Panc1 (cell line): ENCODE measurements at places on chromosomes 12 and 14. TPM values are rescaled to one million over a fixed set of nuclear protein-coding genes. Genes with fewer than 3 reads are reported as not detected.

GRCh38 chr12:93578221-93578620 is 5.7 kb downstream of the SOCS2 start:
- peaks cover 10% of the 10 kb centered on the region for H3K36me3 ChIP-seq
- no peak overlapping the region for H3K4me3 ChIP-seq
- peaks cover 12% of the 10 kb centered on the region for H3K4me1 ChIP-seq
- no peak overlapping the region for H3K27ac ChIP-seq
- DNase-seq, result no peak

GRCh38 chr14:36498938-36499337 is 21.1 kb downstream of the NKX2-1 start:
- no peaks in the 10 kb centered on the region for H3K4me1 ChIP-seq
- peaks cover 20% of the 10 kb centered on the region for H3K27me3 ChIP-seq
- H3K27ac ChIP-seq, result no peak overlapping the region
- no peaks in the 10 kb centered on the region for H3K36me3 ChIP-seq
- DNase-seq, result no peak

GRCh38 chr14:105418269-105419194 is 1.1 kb upstream of the MTA1 start:
- H3K36me3 ChIP-seq, result peaks cover 5% of the 10 kb centered on the region; the same call in 1 of the 2 replicates
- peak overlapping the region; percentile 58 for H3K4me3 ChIP-seq
- H3K4me1 ChIP-seq, result peaks cover 19% of the 10 kb centered on the region
- no peaks in the 10 kb centered on the region for H3K27me3 ChIP-seq
- DNase-seq, result no peak

GRCh38 chr14:102784892-102785594 is 7.8 kb downstream of the TRAF3 start:
- H3K27ac ChIP-seq, result no peak overlapping the region
- no peaks in the 10 kb centered on the region; the same call in 1 of the 2 replicates for H3K4me1 ChIP-seq
- H3K4me3 ChIP-seq, result no peak overlapping the region
- no peak for DNase-seq
- no peaks in the 10 kb centered on the region for H3K36me3 ChIP-seq
- H3K27me3 ChIP-seq, result no peaks in the 10 kb centered on the region

The RNASE1 gene
- total RNA-seq, result 0.69 TPM

- H3K4me3 ChIP-seq, result no peak overlapping the region
- H3K36me3 ChIP-seq, result no peaks in the 10 kb centered on the region
- DNase-seq, result no peak
- peaks cover 14% of the 10 kb centered on the region for H3K27me3 ChIP-seq
- H3K4me1 ChIP-seq, result no peaks in the 10 kb centered on the region
Measured at GRCh38 chr12:54502485-54502884, 4.9 kb downstream of the NCKAP1L start.

DNA sequence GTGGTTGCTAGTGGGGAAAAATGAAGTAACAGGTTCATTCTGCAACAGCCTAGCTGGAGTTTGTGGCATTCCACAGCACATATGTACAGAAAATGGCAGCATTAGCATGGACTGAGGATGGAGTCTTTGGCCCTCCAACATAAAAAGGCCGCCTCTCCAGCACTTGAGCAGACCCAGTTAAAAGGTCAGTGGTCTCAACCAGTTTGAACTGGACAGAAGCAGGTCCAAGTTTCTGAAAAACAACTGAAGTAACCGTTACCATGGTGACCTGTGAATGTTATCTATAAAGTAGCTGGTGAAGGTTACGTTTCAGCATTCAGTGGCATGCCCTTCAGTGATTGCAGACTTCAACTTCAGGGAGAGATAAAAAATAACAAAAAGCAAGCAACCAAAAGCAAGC is 34.1 kb upstream of the OR10AD1 start:
- H3K36me3 ChIP-seq, result no peaks in the 10 kb centered on the region
- no peak for DNase-seq
- H3K27ac ChIP-seq, result no peak overlapping the region
- H3K4me1 ChIP-seq, result no peaks in the 10 kb centered on the region
- H3K4me3 ChIP-seq, result no peak overlapping the region
- peaks cover 6% of the 10 kb centered on the region for H3K27me3 ChIP-seq

DNA sequence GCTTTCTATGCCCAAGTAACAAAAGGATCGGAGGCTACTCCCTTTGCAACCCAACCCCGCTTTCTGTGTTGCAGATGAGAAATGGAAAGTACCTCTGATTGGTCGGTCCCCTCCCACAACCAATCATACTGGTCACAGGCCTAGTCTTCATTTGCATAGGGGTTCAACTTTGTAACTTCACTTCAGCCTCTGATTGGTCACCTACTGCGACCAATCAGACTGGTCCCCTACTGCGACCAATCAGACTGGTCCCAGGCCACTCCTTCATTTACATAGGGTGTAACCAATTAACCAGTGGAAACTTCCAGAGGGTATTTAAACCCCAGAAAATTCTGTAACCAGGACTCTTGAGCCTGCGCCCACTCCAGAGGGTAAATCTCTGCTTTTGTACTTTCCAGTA is 906.4 kb upstream of the TMEM132C start:
- no peaks in the 10 kb centered on the region for H3K27me3 ChIP-seq
- DNase-seq, result no peak
- H3K27ac ChIP-seq, result no peak overlapping the region
- no peaks in the 10 kb centered on the region for H3K36me3 ChIP-seq
- H3K4me3 ChIP-seq, result no peak overlapping the region

GRCh38 chr14:58488550-58488949 is 61.0 kb downstream of the KIAA0586 start:
- H3K27me3 ChIP-seq, result no peaks in the 10 kb centered on the region
- H3K36me3 ChIP-seq, result peaks cover 3% of the 10 kb centered on the region; the same call in 1 of the 2 replicates
- H3K27ac ChIP-seq, result no peak overlapping the region
- H3K4me3 ChIP-seq, result no peak overlapping the region

- H3K36me3 ChIP-seq, result no peaks in the 10 kb centered on the region; the same call in 1 of the 2 replicates
- no peak overlapping the region for H3K4me3 ChIP-seq
- no peaks in the 10 kb centered on the region for H3K4me1 ChIP-seq
Measured at GRCh38 chr14:71117839-71118743, 210.8 kb downstream of the PCNX1 start.

- H3K36me3 ChIP-seq, result peaks cover 12% of the 10 kb centered on the region; the same call in 1 of the 2 replicates
- no peak for DNase-seq
- H3K27me3 ChIP-seq, result no peaks in the 10 kb centered on the region
- H3K4me3 ChIP-seq, result no peak overlapping the region
- H3K4me1 ChIP-seq, result peaks cover 12% of the 10 kb centered on the region
- peak overlapping the region; percentile 14 for H3K27ac ChIP-seq
Measured at GRCh38 chr12:50397117-50397650, 775 bp upstream of the FAM186A start.

The KRT78 gene
- not detected for total RNA-seq

DNA sequence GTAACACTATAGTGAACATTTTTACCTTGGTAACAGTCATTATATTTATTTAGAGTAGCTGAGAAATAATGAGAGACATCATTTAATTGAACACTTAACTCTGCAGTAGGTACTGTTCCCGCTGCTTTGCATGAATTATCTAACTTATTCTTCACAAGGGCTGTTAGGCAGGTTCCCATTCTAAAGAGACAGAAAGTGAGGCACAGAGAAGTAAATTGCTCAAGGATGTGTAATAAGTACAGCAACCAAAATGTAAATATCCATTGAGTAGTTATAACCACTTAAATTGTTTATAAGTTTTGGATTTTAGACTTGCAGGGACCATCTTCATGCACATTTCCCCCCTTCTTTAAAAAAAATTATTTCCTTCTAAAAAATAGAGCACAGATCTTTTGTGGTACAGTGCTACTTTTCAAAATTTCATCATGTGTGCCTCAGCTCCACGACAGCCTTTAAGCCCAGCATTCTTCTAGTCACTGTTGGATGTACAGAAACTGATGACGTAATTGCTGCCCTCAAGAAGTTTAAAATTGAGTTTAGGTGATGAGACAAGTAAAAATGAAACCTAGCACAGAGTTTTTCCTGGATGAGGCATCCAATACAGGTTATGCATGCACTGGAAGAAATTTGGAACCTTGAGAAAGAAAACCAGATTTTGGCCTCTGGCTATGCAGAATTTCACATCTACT is 6.0 kb upstream of the MANSC4 start:
- H3K4me3 ChIP-seq, result no peak overlapping the region
- peak; percentile 68 for DNase-seq
- H3K36me3 ChIP-seq, result peaks cover 5% of the 10 kb centered on the region; the same call in 1 of the 2 replicates
- no peaks in the 10 kb centered on the region for H3K27me3 ChIP-seq
- peaks cover 15% of the 10 kb centered on the region for H3K4me1 ChIP-seq

The OTOGL gene
- total RNA-seq, result not detected

GRCh38 chr12:3279832-3280231 is 202.7 kb downstream of the TSPAN9 start:
- no peaks in the 10 kb centered on the region for H3K36me3 ChIP-seq
- H3K27ac ChIP-seq, result no peak overlapping the region
- DNase-seq, result no peak
- no peaks in the 10 kb centered on the region for H3K27me3 ChIP-seq

DNA sequence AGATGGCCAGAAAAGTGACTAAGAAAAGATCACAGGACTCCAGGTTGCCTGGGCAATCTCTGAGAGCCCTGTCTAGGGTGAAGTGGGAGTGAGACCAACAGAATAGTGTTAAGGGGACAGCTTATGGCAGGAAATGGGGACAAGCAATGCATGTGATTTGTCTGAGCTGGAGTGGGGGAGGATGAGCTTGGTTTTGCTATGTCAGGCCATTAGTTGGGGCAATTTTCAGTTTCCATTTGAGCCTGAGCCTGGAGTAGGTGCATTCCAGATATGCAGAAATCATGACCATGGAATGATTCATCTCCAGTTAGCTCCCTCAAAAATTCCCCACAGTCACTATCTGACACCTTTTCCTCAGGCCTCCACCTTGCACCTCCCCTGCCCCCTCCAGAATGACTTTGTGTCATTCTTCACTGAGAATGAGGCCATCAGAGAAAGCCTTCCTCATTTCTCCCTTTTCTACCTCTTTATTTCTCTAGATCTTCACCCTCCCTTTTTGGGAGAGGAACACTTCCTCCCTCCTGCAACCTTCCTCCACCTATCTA is 150.9 kb upstream of the PLEKHG7 start:
- no peaks in the 10 kb centered on the region for H3K27me3 ChIP-seq
- no peak overlapping the region for H3K4me3 ChIP-seq
- no peak overlapping the region for H3K27ac ChIP-seq
- no peaks in the 10 kb centered on the region for H3K4me1 ChIP-seq

The KRT82 gene
- not detected for total RNA-seq

The SINHCAF gene
- total RNA-seq, result 68.8 TPM
